ENCODE measurements at places on chromosomes 11 and 22.

DNA sequence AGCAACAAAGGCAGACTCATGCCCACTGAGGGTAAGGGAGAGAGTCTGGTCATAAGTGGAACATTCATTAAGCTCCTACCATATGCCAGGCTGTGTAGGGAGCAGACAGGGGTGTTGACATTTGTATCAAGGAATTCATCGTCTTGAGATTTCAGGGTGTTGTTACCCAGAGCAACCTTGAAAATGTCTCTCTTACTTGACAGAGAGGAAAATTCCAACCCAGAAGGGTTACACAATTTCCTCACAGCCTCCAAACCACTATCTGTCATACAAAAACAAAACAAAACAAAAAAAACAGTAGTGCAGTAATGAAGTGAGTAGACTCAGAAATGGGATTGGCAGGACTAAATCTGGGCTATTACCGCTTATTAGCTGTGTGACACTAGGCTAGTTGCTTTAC, 113.2 kb downstream of the MIAT start:
- no peak for DNase-seq

GRCh38 chr11:132620423-132620822, 911.9 kb downstream of the OPCML start:
- no peak for DNase-seq

GRCh38 chr22:36692280-36692679, 11.3 kb downstream of the CACNG2 start:
- no peak for DNase-seq

DNA sequence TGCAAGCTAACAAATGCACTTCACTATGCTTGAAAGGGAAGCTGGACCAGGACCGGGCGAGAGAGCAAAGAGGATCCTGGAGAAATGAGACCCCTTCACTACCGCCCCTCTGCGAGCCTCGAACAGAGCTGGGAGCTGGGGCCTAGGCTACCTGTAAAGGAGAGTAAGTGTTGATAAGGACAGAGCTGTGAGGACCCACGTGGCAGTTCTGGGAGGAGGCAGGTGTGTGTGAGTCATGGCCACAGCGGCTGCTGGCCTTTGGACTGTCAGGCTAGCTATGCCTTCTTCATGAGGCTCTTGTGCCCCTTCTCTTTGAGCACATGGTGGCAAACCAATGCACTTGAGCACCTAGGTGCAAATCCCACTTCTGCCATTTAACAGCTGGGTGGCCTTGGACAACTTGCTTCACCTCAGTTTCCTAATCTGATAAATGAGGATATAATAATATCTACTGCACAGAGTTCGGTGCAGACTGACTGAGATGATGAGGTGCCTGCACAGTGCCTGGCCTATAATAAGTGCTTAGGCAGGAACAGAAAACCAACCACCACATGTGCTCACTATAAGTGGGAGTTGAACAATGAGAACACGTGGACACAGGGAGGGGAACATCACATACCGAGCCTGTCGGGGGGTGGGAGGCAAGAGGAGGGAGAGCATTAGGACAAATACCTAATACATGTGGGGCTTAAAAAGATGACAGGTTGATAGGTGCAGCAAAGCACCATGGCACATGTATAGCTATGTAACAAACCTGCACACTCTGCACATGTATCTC, 35.3 kb upstream of the KCNJ11 start:
- DNase-seq: no peak

- peak; percentile 48 for DNase-seq
Measured at GRCh38 chr11:121328176-121328966, 35.8 kb downstream of the SC5D start.

- no peak for DNase-seq
Measured at GRCh38 chr22:47547881-47548650, 785.6 kb downstream of the TBC1D22A start.

DNA sequence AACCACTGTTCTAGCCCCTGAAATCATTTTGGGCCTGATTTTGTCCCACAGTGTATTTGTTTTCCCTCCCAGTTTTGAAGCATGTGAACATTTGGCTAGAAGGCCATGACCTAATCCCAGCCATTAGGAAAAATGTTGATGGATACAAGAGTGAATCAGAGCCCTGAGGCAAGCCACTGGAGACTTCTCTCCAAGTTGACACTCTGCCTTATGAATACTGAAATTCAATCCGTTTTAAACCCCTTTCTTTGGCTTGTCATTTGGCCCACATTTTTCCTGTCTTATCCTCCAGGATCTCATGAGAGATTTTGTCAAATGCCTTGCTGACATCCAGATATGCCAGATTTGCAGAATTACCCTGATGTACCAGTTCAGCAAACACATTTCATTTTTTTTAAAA, 158.8 kb downstream of the FAT3 start:
- no peak for DNase-seq

DNA sequence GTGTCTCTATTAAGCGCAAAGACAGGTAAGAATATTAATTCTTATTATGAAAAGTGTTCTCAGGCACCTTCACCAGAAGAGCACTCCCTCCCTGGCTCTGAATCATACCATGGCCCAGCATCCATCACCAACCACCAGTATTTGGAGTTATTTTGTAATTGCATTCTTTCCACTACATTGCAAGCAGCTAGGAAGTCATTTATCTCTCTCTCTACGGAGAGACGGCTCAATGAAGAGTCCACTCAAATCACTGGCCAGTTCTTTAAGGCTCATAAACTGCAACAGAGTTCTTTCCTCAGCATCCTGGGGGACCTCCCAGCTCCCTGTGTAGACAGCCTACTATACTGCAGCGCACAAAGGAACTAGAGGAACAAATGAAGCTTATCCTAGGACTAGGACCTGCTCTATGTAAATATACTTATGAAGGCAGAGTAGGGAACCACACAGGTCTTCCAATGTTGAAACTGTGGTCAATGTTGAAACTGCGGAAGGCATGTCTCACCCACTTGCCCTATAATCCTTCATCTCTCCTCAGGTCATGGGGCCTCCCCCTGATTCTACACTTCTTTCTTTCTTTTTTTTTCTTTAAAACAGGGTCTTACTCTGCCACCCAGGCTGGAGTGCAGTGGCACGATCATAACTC, 63.4 kb downstream of the AAMDC start:
- DNase-seq: no peak

DNA sequence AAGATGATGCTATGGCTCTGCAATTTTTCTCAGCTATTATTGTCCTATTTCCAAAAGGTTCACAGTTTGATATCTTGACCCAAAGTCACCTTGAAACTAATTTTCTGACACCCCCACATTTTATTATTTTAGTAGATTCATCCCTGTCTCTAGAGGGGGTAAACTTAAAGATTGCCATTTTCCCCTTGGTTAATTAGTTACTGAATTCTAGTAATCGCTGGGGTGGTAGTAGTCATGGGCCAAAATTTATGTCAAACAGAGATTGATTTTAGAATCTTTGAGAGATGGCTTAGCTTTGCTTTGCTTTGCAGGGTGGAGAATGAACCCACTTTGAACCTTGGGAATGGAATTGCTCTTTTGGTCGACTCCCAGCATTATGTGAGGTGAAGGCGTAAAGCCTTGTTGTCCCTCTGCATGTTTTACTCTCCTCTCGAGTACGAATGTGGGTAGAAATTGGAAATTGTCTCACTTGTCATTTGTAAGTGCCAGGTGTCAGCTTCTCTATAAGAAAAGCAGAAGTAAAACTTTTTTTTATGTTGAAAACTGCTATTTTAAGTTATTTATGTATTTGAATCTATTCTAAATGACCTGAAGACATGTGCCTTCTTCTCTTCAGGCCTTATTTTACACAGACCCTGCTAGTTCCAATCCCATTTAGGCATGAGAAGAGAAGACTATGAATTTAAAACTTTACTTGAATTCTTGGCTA, 42.4 kb upstream of the RCE1 start:
- DNase-seq: no peak

DNA sequence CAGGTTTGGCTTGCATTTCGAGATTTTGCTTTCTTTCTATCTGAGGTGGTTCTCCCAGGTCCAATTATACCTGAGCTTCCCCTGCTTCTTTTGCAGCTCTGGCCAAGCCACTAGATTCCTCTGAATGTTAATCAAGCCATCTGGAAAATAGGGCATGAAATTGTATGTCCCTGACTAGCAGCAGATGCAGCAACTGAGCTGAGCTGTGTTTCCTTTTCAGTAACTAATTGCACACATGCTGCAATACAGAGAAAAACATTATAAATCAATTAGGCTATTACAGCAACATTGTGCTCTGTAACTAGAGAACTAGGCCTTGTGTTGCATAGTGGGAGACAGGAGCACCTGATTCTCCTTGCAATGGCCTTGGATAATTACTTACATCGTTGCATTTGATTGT, 408.3 kb downstream of the ETS1 start:
- no peak for DNase-seq

- no peak for DNase-seq
Measured at GRCh38 chr11:26828288-26828687, 106.4 kb upstream of the SLC5A12 start.

DNA sequence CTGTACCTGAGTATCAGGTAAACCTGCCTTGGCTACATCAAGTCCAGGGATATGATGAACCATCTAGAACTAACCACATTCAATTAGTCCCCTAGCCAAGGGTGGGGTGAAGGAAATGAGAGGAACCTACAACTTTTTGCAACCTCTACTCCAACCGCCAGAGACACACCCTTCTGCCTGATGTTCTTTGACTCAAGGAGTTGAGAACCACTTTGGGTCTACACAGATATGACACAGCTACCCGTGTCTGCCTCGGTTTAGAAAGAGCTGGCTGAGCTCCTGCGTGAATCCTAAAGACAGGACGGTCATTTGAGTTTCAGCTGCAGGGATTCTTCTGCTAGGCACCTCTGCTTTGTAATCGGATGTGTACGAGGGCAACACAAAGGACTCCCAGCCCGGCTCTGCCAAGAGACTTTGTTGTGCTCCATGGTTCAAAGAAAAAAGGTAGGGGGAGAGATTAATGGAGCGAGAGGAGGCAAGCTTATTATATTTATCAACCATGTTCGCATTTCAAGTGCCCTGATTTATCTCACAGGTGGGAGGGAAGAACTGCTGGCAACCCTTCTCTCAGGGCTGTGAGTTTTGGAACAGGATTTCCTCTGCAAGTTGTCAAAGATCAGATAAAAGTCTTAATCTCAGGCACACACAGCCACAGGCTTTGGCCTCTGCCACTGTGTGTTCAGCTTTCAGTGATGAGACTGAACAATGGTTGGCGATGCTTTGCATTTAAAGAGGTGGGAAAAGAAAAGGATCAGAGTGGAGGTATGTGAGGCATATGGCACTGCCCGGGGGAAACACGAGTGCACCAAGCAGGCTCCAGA, 35.1 kb downstream of the FLI1 start:
- DNase-seq: no peak

DNA sequence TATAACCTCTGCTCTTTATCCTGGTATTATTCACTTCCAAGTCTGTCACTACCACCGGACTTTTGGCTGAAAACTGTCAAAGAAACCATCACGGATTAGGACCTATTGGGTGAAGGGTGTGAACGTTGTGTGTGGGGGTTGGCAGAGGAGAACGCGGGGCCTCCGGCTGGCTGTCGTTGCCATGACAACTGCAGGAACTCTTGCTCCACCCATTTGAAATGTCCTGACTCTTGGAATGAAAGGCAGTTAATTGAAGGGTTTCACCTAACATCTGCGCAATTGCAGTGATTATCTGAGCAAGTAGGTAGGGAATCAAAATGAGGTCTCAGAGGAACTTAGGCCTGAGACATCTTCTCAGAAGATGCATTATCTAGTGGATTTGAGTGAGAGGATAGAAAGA, 60.9 kb upstream of the CLMP start:
- DNase-seq: no peak

- no peak for DNase-seq
Measured at GRCh38 chr11:73787051-73787642, 527 bp upstream of the MRPL48 start.

GRCh38 chr22:26616650-26617049, 1.2 kb downstream of the CRYBB1 start:
- no peak for DNase-seq

GRCh38 chr11:71179877-71180605, 72.3 kb downstream of the SHANK2 start:
- no peak for DNase-seq

GRCh38 chr11:120184946-120185705, 25.7 kb upstream of the OAF start:
- no peak for DNase-seq

- DNase-seq: peak; percentile 42
Measured at GRCh38 chr11:6646918-6647679, 8.5 kb downstream of the DCHS1 start.

DNA sequence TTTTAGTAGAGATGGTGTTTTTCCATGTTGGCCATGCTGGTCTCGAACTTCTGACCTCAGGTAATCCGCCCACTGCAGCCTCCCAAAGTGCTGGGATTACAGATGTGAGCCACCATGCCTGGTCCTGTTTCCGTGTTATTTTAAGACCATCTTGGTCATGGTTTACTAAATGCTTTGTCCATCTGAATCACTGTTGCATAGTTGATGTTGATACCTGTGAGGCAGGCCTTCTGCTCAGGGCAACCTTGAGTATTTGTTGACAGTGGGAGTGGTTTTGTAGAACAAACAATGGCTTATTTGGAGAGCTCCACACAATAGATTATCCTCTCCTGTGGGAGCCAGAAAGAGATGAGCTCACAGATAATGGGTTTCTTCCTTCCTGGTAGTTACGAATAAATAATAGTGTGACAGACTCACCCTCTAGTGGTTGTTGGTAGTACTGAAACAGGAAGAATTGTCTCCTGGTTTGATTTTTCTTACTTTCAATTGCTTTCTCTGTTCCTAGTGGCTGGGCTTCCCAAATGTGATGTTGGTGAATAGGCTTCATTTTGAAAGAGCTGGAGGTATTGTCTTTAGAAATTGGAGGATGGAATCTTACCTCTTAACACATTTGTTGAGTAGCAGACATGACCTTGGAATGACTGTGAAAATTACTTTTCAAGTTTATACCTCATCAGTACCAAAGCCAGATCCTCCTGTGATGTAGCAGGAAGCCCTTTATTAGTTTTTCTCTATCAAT, 39.0 kb downstream of the CTNND1 start:
- DNase-seq: peak; percentile 72

- no peak for DNase-seq
Measured at GRCh38 chr11:69698362-69698761, 5.5 kb downstream of the FGF19 start.

DNA sequence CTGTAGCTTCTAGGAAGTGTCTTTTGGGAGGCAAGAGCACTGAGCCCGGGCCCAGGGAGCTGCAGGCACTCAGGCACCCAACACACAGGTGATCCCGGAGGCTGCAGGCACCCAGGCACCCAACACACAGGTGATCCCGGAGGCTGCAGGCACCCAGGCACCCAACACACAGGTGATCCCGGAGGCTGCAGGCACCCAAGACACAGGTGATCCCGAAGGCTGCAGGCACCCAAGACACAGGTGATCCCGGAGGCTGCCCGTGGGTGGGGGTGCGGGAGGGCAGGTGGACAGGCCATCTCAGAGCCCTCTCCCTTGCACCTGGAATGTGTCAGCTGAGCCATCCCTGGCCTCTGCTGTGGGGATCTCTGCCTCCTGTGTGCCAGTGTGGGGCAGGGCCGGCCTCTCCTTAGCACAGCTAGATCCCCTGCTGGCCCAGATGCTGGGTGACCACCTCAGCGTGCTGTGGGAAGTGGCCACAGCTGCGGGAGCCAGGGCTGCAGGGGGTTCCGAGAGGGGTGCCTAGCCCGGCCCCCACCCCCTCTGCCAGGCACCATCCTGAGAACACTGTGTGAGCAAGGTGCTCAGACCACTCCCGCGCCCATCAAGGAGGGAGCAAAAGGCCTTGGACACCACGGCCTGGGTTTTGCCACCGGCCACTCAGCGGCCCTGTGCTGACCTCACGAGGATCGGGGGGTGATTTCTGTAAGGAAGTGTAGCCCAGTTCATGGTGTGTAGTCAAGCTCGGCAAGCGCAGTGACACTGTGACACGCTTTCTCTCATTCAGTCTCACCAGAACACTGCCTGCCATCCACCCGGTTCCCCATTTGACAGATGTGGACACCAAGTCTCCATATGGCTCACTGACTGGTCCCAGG, 14.2 kb downstream of the MRGPRG start:
- DNase-seq: no peak

Data from CD4-positive, alpha-beta T cell treated with Interleukin-21 for 1 hour (primary cell).